ENCODE measurements at places on chromosomes 2 and 18.

DNA sequence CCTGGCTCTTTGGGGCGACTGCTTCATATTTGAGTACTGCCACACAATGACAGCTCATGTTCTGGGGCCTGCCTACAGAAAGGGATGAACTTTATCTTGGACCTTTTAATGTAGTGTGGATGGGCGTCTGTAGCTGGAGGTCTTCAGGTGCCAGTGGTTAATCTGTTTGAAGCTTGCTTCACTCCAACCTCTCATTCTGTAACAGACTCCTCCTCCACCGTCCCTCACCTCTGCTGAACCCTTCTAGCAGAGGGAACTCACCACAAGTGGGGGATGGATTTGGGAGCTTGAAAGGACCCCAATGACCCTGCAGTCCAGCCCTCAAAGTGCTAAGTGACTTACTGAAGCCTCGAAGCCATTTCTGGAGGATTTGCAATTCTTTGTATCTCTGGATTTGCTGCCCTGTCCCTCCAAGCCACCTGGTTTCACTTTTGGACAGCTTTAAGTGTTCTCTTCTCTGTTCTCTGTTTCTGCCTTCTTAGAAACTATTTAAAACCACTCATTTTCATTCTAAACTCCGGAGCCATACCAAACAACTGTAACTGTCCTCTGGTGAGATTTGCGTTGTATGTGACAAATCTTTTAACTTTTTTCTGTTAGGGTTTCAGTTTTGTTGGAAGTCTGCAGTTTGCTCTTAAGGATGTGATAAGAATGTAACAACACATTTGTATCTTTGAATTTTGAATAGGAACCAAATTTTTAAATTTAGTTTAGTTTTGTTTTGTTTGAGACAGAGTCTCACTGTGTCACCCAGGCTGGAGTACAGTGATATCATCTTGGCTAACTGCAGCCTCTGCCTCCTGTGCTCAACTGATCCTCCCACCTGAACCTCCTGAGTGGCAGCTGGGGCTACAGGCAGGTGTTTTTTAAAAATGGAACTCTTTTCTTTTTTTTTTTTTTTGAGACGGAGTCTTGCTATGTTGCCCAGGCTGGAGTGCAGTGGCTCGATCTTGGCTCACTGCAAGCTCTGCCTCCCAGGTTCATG is 37.0 kb upstream of the CASP8 start:
- no peak for DNase-seq

GRCh38 chr2:8133913-8134472 is 547.9 kb upstream of the ID2 start:
- no peak for DNase-seq

- no peak for DNase-seq
These were observed 54.7 kb downstream of the THADA start for GRCh38 chr2:43541165-43541564.

DNA sequence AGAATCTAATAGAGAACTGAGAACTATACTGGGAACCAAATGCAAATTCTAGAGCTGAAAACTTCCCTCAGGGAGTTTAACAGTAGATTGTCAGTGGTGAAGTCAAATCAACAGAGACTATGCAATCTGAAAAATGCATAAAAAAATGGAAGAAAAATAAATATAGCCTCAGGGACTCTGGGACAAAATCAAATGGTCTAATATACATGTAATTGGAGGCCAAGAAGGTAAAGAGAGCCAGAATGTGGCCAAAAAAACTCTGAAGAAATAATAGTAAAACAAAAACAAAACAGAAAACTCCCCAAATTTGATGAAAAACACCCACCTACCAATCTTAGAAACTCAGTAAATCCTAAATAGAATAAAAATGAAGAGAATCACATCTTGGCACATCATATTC is 16.5 kb downstream of the DNAJC27 start:
- no peak for DNase-seq

- no peak for DNase-seq
These were observed 2.0 kb downstream of the RAPH1 start for GRCh38 chr2:203532957-203533658.

DNA sequence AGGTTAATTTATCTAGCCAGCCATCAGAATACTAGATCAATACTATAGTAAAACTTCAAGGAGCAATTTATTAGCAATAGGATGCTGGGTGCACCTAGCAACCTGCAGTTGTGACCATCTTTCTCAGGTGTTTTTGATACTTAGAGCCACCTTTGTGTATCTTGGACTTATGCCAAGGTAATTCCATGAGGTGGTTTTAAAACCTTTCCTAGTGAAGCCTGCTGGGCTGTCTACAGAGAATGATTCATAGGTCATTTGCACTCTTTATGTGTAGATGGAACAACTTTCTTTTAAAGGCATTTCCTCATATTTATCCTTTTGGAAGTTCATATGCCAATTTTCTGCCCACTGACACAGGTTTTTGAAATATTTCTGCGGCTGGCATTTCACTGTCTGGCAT is 1030.1 kb upstream of the POU3F3 start:
- DNase-seq: no peak

GRCh38 chr18:13303756-13304364 is 85.3 kb downstream of the LDLRAD4 start:
- DNase-seq: no peak

- no peak for DNase-seq
These were observed 42.9 kb upstream of the HS6ST1 start for GRCh38 chr2:128361376-128362131.

DNA sequence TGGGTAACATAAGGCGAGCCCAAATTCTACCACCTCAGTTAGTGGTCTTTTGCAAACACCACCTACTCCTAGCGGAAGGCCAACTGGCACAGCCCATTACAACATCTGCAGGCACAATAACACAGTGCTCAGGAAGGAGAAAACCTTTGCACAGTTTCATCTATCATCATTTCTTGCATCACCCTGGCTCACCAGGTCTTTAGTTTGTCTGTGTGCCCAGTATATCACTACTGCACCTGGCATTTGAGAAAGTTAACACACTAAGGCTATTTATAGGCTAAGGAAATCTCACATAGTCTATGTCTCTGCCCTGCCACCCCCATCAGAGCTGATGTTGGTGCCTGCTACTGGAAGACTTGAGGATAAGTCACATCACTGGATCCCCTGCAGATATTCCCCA is 484.0 kb downstream of the SATB2 start:
- no peak for DNase-seq

- DNase-seq: no peak
These were observed 13.1 kb downstream of the SEH1L start for GRCh38 chr18:12960853-12961397.

DNA sequence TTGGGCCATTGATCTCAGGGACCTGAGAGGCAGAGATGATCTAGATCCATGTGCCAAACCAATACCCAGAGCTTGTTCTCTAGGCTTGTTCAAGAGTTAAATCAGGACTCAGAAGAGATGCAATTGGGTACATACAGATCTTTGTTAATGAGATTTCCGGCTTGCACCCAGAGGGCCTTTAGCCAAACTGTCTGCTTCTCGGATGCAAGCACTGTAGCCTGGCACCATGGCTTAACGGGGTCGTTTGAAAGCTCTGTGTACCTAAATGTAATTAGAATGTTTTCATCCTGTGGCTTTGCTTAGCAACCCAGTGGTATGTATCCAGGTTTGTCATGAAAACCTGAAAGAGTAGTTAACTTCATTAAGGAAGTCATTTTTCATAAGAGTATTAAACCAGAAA is 94.2 kb downstream of the TPGS2 start:
- no peak for DNase-seq

DNA sequence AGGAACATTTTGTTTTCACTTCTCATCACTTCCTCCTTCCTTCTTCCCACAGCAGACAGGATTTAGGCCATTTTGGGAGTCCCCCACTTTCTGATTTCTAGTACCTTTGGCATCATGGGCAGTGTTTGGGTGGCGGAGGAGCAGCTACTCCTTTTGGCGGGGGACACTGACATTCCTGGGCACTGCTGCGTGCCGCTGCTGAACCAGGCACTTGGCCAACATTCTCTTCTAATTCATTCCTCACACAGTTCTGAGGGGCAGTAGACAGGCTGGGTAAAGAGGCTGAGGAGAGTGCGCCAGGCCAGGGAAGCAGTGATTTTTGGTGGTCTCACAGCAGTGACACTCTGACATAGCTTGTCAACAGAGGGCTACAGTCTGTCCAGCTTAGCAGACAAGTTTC is 270.2 kb downstream of the LOXHD1 start:
- no peak for DNase-seq

DNA sequence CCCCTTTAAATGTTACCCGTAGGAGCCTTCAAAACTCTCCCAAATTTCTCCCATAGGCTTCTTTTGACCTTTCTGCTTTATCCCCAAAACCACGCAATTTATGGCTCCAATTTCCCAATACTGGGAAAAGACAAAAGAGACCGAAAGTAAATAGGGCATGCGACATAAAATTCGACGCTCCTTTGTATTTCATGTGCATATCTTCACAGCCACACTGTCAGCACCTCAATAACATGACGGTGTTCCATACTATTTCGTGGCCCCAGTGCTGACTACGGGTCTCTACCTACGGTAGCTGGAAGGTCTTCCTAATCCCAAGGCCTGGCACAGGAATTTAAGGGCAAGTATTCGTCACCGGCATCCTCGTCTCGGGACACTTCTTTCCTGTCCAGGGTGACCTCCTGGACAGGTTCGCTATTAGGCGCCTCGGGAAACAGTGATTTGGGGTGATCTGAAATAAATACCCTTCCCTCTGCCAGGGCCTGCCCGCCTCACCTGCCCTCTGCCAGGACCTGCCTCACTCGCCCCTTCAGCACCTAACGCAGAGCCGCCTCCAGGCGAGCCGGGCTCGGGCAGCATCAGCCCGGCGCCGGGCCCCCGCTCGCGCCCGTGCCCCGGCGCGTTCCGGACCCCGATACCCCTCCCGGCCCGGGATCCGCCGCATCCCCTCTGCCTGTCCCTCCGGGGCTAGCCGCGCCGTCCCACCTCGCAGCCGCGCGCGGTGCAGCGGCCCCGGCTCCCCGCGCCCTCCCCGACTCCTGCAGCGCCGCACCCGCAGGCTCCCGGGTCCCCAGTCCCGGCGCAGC is 680 bp downstream of the DTNB start:
- peak; percentile 66 for DNase-seq

- no peak for DNase-seq
These were observed 53.4 kb upstream of the ATG16L1 start for GRCh38 chr2:233198026-233198425.

DNA sequence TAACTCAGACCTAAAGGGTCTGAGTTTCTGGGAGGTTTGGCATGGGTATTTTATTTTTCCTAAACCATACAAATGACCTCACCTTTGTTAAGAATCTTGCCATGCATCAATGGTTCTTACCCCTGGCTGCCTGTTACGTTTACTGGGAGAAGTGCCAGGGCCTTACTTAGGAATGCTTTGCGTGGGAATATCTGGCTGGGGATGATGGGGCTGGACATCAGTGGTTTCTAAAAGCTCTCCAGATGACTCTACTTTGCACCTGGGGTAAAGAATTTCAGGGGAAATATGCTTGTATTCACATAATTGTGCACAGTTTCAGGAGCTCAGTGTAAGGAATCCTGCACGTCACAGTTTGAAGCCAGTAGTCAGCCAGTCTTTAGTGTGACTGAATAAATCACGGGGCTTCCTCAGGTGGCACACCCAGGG is 18.2 kb upstream of the DAW1 start:
- no peak for DNase-seq

- no peak for DNase-seq
These were observed 67.5 kb downstream of the TANC1 start for GRCh38 chr2:159035790-159036411.

DNA sequence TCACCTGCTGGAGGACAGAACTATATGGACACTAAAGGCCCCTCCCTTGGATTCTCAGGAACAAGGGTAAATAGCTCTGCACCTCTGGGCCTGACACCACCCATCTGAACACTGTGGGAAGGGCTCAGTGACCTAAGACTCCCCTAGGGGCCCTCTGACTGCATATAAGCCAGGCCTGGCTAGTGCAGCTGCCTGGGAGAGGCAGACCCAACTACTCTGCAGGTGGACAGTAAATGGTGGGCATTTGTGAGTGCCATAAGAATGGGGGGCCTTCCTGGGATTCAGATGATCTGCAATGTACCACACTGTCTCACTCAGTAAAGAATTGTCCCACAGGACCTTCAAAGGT is 11.2 kb upstream of the WIPF1 start:
- no peak for DNase-seq

GRCh38 chr2:10375570-10376281 is 72.4 kb downstream of the ODC1 start:
- no peak for DNase-seq

DNA sequence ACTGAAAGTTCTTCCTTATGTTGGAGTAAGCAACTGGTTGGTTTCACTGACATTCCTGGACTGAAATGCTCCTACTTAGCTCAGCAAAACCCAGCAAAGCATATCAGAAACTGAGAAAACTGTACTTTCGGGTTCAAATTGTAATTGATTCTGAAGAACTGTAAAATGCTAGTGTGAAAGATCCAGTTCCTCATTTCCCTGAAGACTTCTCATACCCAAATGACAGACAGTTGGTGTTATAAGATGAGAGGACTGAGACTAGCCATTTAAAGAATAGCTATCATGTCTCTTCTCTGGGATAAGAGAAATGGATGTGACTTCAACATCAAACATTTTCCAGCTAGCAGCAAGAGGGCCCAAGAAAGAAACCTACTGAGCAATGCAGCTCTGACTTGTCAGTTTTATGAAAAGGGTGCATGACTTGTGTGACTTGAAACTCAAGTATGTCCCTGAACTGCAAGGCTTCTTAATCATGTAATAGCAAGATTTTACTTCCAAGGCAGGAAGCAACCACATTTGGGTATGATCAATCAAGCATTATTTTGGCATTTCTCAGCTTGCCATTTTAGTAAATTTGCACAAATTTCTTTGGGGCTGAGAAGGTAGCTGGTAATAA is 420.3 kb upstream of the MMADHC start:
- DNase-seq: no peak

DNA sequence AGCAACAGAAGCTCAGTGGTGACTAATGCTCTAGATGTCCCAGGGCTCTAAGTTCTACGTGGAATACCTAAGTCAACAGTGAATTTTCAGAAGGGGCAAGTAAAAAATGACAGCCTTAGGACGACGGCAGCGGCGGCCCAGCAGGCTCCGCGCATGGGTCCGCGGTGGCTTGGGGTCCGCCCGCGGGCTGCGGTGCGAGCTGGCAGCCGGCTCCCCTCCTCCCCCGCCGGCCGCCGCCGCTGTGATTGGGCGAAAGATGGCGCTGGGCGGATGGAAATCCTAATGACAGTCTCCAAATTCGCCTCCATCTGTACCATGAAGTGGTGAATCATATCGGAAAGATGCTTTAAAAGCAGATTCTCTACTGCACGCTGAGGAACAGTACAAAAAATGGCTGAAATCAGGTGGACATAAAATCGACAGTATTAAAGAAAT is 74.7 kb downstream of the HNRNPLL start:
- peak; percentile 25 for DNase-seq

- no peak for DNase-seq
These were observed 292.9 kb downstream of the STK39 start for GRCh38 chr2:167954495-167954894.
